ENCODE measurements at places on chromosomes 7 and 10.

- DNase-seq: no peak
Observed at GRCh38 chr7:128869944-128870285, 7.3 kb downstream of the ATP6V1F start.

- DNase-seq: no peak
Observed at GRCh38 chr10:132548106-132548823, 10.7 kb downstream of the INPP5A start.

DNA sequence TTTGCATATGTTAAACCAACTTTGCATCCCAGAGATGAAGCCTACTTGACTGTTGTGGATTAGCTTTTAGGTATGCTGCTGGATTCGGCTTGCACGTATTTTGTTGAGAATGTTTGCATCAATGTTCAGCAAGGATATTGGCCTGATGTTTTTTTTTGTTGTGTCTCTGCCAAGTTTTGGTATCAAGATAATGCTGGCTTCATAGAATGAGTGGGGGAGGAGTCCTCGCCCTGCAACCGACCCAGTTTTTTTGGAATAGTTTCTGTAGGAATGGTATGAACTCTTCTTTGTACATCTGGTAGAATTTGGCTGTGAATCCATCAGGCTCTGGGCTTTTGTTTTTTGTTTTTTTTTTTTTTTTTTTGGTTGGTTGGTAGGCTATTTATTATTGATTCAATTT lies 147.9 kb downstream of the AHR start:
- DNase-seq: no peak

- no peak for DNase-seq
Observed at GRCh38 chr7:19262826-19263225, 117.6 kb upstream of the FERD3L start.

DNA sequence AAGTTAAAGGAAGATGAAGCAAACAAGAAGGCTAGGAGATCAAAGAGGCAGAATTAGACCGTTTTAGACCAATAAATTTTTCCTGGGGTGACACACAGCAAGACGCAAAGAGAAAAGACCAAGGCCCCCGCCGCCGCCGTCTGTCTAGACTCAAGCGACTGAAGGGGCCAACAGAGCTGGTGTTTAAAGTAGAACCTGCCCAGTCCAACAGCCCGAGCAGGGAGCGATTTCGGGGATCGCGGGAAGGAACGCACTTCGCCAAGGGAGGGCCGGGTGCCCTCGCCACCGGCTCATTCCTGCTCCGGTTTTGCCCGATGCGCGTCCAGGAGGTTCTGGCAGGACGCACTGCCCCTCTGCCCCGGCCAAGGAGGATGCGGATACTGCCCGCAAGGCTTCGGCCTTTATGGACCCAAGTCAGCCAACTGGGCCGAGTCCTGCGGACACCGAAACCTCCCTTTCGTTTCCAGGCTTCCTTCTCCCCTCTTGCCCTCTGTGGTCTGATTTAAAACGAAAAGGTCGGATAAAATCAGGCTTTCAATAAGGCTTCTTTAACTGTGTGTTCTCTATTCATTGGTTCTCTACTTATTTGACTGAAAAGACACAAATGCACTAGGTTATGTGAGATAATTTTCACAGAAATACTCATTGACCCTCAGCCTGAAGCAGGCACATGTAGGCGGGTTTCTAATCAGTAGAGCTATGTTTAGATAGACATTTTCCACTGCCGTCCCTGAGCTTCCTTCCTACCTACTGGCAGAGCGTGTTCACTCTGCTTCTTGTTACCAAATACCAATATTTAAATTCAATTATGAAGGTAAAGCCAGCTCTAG lies 2.2 kb upstream of the HOXA7 start:
- DNase-seq: no peak

DNA sequence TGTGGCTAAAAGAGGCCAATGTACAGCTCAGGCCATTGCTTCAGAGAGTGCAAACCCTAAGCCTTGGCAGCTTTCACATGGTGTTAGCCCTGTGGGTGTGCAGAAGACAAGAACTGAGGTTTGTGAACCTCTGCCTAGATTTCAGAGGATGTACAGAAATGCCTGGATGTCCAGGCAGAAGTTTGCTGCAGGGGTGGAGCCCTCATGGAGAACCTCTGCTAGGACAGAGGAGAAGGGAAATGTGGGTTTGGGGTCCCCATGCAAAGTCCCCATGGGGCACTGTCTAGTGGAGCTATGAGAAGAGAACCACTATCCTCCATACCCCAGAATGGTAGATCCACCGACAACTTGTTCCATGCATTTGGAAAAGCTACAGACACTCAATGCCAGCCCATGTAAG lies 12.4 kb downstream of the SORCS1 start:
- no peak for DNase-seq

GRCh38 chr10:55870186-55870585 lies 490.9 kb downstream of the ZWINT start:
- DNase-seq: no peak

- no peak for DNase-seq
Observed at GRCh38 chr10:44289125-44289524, 95.8 kb downstream of the CXCL12 start.

DNA sequence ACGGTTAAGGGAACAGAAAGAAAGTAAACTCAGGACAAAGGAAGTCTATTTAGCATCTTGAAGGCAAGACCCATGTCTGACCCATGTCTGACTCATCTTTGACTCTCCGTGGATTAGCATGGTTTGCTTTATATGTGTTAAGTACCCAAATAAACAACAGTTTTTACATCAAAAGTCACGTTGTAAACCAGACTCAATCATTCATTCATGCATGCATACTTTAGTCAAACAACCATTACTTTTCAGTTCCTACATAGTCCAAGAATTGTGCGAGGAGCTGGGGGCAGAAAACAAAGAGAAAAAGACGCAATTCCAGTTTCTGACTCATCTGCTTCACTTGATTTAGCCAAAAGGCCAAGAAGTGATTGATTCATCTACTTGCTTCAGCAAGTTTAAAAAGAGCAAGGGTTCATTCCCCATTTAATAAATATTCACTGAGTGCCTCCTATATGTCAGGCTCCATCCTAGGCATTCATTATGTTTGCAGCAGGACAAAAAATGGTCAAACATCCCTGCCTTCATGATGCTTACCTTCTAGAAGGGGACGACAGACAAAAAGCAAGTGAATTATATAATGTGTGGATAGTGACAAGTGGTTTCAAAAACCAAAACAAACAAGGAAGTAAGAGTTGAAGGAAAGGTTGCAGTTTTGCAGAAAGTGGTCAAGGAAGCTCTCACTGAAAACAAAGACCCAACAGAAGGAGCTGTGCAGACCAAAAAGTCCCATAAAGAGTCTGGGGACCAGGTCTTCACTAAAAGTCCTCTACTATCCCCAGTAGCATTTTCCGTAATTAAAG lies 116.2 kb downstream of the FAM107B start:
- DNase-seq: no peak

DNA sequence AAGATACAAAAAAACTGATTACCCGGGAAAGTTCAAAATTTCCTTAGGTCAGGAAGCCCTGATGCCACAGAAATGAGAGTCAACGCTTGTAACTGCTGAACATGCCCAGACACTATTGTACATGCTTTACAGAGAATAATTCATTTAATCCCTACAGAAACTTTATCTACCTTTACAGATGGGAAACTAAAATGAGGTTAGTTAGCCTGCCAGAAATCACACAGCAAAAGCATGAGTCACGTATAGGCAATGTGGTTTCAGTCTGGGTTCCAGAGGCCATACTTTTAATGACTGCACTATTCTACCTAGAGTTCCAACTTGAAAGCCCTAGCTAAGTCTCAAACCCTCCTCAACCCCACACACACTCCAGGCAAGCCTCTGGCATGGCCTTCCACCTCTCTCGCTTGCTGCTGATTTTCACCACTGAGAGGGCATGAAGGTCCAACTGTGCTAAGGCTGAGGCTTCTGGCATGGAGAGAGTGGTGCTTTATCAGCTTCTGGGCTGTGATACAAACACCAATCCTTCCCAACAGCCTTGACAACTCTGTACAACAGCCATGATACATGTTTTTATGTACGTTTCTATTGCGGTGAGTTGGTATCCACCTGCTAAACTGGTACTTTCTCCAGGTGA lies 1011.2 kb upstream of the GHITM start:
- DNase-seq: no peak

DNA sequence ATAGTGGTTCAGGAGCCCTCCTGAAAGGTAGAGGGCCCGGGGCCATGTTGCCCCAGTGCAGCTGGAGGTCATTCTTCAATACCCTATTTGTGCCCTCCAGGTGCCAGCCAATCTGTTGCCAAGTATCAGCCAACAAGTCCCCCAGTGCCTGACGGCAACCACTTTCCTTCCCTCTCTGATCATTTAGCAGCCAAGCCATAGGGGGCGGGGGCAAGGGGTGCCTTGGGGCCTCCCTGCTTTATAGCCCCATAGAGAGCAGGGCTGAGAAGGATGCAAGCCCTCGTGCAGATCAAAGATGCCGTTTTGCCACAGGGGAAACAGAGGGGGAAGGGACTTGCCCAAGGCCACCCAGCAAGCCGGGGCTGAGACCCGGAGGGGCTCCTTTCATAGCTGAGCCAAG lies 149.0 kb upstream of the CHST15 start:
- DNase-seq: no peak

DNA sequence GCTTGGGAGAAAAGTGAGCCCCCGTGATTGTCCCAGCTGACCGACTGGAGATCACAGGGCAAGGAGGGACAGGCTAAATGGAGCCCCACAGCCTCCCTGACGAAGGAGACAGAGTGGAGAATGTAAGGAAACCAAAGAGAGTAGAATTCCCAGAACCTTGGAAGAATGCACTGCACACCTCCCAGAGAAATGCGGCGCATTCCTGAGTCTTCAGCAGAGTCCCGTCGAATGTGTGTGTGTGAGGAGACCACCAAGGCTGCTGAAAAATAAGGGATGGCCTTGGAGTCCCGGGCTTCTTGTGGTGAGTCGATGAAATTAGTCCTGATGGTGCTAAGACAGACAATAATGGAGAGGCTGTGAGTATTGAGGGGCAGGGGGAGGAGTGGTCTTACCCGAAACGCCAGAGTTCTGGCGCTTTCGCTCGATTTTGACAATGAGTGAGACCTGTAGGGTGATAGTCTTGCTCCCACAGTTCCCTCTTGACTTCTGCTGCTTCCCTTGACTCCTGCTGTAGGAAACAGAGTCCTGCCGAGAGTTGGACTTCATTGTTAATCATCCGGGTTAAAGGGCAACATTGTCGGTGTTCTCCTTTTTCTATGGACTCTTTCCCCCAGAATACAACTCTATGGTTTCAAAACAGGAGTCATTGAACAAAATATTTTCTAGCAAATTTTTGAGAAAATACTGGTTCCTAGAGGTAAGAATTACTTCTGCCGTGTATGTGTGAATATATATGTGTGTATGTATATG lies 103.2 kb downstream of the CNNM2 start:
- DNase-seq: no peak

DNA sequence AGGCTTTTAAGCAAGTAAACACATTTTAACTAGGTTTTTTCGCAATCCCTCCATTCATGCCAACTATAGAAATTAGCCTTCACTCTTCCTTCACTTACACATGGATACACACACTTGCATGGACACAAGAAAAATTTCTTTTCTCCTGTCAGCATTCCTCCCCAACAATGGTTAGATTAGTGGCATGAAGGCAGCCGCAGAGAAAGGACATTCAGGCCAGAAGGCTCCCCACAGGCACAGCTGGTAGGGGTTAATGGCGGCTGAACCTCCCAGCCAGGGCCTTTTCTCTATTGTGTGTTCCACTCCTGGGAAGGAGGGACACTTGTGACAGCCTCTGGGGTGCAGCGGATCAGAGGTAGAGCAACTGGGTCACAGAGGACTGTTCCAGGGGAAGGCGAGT lies 255.0 kb upstream of the SP8 start:
- no peak for DNase-seq

GRCh38 chr7:157674715-157675426 lies 338.1 kb downstream of the DNAJB6 start:
- no peak for DNase-seq

- no peak for DNase-seq
Observed at GRCh38 chr10:73156054-73156453, 11.8 kb downstream of the ECD start.

DNA sequence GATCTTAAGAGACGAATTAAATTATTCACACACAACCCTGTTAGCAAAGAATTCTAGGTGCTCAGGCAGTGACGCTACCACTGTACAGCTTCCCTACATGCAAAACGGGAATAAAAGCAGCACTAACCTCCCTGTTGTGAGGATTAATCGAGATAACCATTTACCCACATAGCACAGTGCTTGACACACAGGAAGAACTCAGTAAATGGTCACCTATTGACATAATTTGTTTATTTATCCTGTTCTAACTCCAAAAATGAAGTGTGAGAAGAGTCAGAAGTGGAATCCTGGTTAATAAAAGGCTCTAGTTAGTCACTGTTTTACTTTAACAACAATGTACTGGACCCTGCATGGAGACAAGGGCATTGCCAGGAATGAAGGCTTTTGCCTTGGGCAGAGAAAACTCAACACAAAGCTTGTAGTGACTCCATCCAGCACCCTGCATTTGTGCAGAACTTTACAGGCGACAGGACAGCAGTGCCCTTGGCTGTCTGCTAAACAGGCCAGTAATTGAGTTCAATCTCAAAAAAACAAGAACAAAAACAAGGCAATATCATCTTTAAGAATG lies 103.8 kb downstream of the SORBS1 start:
- DNase-seq: no peak

DNA sequence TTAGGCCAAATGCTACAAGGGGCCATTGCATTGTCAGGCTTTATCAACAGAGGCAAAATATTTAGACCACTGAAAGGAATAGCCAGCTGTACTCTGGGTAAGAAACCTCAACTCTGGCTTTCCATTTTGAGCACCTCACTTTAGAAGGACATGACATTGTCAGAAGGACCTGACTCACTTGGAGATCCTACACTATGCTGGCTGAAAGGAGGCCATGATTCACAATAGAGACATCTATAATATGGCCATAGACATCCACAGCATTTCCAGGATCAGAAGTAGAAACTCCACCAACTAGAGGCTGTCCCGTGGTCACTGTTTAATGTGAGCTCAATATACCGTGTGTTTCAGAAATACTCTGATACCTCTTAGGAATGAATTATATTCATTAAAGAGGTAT lies 140.9 kb downstream of the BTAF1 start:
- DNase-seq: no peak

DNA sequence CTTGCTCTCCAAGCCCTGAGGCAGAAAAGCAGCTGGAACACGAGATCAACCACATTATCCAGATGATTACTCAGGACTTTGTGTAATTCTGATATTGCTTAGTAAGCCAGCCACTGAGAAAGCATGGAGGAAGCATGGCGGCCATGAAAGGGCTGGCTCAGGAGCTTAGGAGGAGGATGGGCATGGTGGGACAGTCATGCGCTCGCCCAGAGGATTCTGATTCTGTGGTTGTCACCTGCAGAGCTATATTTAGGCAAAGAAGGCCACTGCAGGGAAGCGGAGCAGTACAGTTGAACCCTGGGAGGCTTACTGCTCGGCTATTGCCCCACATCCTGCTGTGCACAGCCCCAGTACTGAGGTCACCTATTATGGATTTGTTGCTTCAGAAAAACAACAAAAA lies 128.8 kb upstream of the DNAJB12 start:
- no peak for DNase-seq

GRCh38 chr7:141073173-141073640 lies 657 bp upstream of the TMEM178B start:
- DNase-seq: peak; percentile 21

Data from activated T-cell treated with anti-CD3 and anti-CD28 coated beads for 48 hours (primary cell).